ENCODE measurements at places on chromosomes 12 and 14. TPM values are rescaled to one million over a fixed set of nuclear protein-coding genes. Genes with fewer than 3 reads are reported as not detected.

Gene BICDL1
- 24.5 TPM for total RNA-seq

Gene KRT81
- total RNA-seq, result not detected

Gene DDX11
- total RNA-seq, result 8.2 TPM

Gene MMP19
- not detected for total RNA-seq

Gene SERPINA9
- not detected for total RNA-seq

Gene NPAS3
- total RNA-seq, result 22.0 TPM

DNA sequence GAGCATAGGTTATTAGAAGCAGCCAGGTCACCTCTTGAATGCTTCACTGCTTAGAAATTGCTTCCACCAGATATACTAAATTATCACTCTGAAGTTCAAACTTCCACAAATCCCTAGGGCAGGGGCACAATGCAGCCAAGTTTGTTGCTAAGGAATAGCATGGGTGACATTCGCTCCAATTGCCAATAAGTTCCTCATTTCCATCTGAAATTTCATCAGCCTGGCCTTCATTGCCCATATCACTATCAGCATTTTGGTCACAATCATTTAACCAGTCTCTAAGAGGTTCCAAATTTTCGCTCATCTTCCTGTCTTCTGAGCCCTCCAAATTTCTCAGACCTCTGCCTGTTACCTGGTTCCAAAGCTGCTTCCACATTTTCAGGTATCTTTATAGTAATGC lies 356.1 kb downstream of the DAD1 start:
- no peak for DNase-seq

GRCh38 chr12:3142386-3142785 lies 65.2 kb downstream of the TSPAN9 start:
- no peak for DNase-seq

DNA sequence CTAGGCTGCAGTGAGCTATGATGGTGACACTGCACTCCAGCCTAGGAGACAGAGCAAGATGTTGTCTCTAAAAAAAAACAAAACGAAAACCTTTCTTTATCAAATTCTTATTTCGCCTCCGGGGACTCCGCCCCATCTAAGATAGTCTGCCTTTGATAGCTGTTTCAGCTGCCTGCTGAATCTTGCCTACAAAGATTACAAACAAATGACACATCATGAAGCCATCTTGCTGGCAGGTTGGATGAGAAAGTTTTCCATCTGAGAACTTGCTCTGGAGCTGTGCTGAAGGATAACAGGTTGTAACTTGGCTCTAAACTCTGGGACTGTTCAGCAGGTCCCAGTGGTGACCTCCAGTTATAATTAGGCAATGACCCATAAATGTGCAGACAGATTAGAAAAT lies 41.8 kb upstream of the AEBP2 start:
- DNase-seq, result no peak

DNA sequence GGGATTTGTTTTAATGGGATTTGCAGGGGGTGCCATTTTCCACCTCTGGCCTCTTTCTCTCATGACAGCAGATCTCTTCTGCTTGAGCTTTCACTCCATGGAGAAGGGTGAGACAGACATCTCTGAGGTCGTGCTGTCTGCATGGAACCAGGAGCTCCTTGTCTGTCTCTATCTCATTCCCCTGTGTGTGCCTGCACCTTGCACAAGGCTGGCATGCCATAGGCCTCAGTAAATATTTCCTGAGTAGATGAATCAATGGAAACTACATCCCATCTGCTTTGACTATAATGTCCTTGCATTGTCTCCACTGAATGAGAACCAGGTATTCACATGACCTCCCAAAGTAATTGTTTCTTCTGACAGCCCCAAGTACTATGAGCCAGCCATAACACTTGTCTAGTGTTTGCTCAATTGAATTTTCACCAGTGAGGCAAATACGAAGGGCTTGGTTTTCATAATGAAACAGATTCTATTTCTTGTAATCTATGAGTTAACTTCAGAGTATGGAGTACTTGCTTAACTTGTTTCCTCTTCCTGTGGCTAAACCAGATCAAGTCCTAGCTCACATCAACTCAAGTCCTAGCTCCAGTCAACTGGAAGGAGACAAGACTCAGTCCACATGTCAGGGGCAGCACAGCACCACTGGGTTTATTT lies 32.3 kb downstream of the KCNK13 start:
- no peak for DNase-seq

- DNase-seq, result no peak
These were observed 11.1 kb downstream of the PRKAB1 start for GRCh38 chr12:119679081-119679480.

DNA sequence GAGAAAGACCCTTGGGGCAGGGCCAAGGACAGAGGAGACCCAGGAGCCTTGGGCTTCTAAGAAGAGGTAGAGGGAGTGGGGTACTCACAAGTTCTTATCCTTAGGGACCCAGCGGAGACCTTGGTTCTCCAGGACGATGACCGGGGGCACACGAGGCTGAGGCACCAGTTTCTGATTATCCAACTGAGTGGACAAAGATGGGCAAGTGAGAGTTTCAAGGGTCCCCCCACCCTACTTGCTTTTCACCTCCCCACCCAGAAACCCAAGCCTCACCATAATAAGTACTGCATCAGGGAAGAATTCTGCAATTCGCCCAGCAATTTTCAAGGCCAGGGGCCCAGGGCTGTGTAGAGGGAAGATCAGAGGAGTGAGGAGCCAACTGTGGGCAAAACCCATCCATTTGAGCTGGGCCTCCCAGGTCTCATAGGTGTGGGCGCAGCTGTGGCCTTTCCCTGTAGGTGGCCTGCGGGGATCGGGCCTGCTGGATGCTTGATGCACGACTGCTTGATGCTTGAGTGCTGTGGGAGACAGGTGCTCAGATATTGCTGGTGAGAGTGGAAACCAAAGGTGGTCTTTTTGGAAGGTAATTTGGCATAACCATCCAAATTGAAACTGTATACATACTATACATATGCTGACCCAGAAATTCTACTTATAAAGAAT lies 2.0 kb downstream of the EMC9 start:
- DNase-seq, result no peak

DNA sequence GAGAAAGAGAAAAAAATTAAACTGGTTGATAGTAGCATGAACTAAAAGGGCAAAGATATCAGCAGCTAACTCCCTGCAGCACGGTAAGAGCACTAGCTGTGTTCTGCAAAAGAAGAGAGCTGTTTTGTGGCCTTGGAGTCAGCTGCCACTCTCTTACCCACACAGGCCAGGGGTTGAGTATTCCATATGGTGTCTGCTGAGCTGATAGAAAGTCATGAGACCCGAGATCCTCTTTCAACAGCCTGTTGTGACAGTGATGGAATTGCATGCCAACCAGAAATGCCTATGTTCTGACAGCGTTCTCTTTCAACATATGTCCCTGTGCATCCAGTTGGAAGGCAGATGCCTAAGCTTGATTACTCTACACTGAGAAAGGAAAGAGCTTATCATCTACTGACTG lies 39.9 kb downstream of the TMTC1 start:
- DNase-seq, result no peak

- no peak for DNase-seq
These were observed 64.0 kb downstream of the PDE3A start for GRCh38 chr12:20432290-20432689.

GRCh38 chr12:11023387-11023786 lies 967 bp upstream of the TAS2R19 start:
- DNase-seq, result no peak

DNA sequence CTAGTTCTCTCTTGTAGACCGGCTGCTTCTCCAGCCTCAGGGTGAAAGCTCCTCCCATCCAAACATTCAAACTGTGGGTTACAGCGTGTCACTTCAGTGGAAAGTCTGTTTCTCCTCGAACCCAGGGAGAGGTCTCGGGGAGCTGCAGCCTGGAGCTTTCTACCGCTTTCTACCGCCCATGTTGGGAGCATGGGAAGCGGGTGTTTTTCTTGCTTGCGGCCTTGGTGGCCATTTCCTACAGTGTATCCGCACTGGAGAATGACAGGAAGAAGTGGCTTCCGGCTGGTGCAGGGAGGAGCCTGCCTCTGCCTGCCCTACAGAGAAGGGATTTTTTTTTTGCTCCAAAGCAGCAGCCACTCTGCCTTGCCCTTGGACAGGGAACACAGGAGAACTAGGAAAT lies 21.2 kb downstream of the ZFP36L1 start:
- DNase-seq, result no peak

DNA sequence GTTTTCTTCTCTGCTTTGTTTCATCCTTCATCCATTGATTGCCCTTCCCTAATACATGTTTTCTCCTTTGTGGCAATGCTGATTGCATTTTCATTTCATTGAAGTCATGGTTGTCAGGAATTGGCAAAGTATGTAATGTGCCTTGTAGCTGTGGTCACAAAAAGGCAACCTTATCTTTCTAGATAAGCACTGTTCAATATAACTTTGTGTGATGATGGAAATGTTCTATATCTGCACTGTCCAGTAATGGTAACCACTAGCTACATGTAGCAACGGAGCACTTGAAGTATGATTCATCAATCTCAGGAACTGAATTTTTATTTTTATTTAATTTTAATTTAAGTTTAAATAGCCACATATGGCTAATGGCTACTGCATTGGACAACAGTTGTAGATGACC lies 79.8 kb downstream of the PCNX1 start:
- no peak for DNase-seq

- DNase-seq, result no peak
These were observed 45.9 kb upstream of the STXBP6 start for GRCh38 chr14:25095736-25096437.

- no peak for DNase-seq
These were observed 201.8 kb upstream of the RMST start for GRCh38 chr12:97260786-97261185.

DNA sequence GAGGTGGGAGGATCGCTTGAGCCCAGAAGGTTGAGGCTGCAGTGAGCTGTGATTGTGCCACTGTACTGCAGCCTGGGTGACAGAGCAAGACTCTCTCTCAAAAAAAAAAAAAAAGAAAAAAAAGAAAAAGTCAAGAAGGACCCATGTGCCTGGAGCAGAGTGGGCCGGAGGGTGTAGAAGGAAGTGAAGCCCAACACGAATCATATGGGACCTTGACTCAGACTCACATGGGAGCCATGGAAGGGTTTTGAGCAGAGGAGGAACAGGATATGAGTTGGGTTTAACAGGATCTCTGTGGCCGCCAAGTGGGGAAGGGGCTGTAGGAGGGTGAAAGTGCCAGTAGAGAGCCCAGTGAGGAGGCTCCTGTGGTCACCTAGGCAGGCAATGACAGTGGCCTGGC lies 165.4 kb downstream of the PHETA1 start:
- DNase-seq, result no peak

GRCh38 chr12:85642808-85643207 lies 193.4 kb downstream of the RASSF9 start:
- no peak for DNase-seq

GRCh38 chr12:93783832-93784231 lies 106.7 kb downstream of the CRADD start:
- DNase-seq, result no peak

- DNase-seq, result no peak
These were observed 49.4 kb downstream of the BICD1 start for GRCh38 chr12:32155961-32156529.

DNA sequence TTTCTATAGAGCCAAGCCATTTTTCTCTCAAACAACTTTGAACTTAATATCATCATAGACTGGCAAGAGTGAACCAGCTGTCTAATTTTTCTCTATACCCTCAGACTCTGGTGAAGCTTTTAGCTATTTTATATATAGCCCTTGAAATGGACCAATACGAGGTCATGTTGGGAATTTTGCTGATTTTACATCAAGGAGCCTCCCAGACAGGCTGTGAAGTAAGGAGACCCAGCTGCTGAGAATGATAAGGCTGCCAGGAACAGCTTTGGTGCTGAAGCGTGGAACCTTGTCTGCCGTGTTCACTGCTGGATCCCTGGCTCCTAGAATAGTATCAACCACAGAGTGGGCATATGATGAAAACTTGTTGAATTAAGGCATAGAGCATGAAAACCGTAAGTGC lies 326.2 kb upstream of the NAV3 start:
- no peak for DNase-seq

Data from frontal cortex (tissue), 4 donors.